ENCODE measurements at places on chromosomes 2 and 18. TPM values are rescaled to one million over a fixed set of nuclear protein-coding genes. Genes with fewer than 3 reads are reported as not detected.
A peak's percentile ranks its signal among the peaks of the same experiment; 100 is the strongest.

Gene CCDC150
- 5.3 TPM for total RNA-seq

Gene DAPL1
- total RNA-seq, result 1.2 TPM

DNA sequence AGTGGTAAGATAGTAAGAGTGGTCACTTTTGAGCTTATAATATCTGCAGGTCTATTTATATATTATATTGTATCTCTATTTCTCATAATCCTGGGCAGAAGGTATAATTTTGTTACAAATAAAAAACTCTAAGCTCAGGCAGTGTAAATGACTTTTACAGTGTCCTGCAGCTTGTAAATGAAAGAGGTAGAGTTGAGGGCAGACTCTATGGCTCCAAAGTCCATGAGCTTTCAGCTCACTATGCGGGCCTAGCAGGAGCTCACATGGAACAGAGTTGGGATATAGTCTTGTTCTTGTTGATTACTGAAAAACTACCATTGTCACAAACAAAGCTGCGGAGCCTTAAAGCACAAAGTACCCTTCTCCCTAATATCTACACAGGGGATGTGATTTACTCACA lies 361.4 kb downstream of the LNPK start:
- DNase-seq, result peak; percentile 40

Gene CXXC1
- 83.7 TPM for total RNA-seq

- DNase-seq, result no peak
Measured at GRCh38 chr2:60104514-60105505, 448.6 kb downstream of the BCL11A start.

DNA sequence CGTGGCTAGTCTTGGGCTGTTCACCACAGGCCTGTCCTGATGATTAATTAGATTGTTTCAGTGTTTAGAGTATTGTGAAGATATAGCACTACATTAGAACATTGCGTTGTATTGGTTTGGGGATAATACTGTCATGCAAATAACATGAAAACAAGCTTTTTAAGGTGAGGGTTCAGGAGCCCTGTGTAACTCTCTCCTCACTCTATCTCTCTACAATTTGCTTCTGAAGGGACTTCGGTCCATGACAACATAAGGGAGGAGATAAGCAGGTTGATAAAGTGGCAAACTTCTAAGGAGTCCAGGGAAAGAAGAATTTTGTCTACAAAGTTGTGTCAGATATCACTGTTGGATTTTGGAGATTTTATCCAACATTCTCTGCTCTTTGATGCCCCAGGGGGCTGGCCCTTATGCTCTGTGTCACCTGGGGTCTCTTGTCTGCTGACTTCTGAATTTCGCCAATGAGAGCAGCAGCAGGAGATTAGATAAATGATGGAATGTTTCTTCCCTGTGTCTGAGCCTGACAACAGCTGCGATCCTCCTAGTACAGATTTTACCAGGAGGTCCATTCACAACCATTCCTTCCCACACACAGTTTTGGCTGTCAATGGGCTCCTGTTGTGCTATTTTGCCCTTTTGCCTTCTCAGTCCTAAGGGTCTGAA lies 3.3 kb downstream of the TNP1 start:
- no peak for DNase-seq

Gene STK17B
- 30.3 TPM for total RNA-seq

- no peak for DNase-seq
Measured at GRCh38 chr2:42775186-42775585, 11.3 kb upstream of the OXER1 start.

DNA sequence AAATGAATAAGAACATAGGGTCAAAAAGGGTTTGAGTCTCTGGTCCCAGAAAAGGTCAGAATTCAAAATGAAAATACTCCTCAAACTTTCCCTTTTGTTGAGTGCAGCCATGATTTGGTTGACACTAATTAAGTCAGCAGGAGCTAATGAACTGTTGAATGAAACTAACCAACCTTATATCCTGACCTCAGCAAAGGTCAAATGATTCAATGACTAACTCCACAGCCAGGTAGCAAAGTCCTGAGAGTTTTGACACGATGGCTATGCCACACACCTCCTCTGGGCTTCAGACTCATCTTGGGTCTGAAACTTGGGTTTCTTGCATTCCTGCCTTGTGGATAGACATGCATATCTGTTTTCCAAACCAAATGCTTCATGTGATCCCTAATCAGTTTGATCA lies 172.3 kb downstream of the INO80D start:
- no peak for DNase-seq

GRCh38 chr18:21101172-21101571 lies 10.4 kb downstream of the ROCK1 start:
- no peak for DNase-seq

GRCh38 chr18:42632801-42633200 lies 482.7 kb downstream of the RIT2 start:
- no peak for DNase-seq

DNA sequence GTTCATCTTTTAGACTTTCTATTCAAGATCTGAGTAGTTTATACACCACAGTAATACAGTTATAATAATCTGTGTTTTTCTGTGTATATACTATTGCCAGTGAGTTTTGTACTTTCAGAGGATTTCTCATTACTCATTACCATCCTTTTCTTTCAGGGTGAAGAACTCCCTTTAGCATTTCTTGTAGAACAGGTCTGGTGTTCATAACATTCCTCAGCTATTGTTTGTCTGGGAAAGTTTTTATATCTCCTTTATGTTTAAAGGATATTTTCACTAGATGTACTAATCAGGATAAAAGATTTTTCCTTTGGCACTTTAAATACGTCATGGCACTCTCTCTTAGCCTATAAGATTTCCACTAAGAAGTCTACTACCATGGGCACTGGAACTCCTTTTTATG lies 705.5 kb downstream of the SLC4A3 start:
- no peak for DNase-seq

DNA sequence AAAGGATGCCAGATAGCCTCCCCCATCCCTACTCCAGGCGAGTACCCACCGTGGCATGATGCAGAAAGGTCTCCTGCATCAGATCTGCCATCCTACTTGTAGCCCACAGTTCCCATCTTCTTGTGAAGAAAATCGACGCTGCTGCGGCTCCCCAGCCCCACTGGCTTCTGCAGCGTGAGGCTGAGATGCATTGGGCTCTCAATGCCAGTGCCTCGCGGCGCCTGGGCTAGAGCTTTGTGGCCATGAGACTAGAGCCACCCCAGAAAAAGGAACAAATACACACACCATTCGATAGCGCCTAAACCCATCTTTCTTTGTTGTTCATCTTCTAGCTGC lies 2.8 kb downstream of the NOL4 start:
- DNase-seq, result peak; percentile 4

- no peak for DNase-seq
Measured at GRCh38 chr2:220356076-220356475, 728.6 kb downstream of the SLC4A3 start.

- no peak for DNase-seq
Measured at GRCh38 chr2:185862657-185863398, 124.2 kb downstream of the FSIP2 start.

DNA sequence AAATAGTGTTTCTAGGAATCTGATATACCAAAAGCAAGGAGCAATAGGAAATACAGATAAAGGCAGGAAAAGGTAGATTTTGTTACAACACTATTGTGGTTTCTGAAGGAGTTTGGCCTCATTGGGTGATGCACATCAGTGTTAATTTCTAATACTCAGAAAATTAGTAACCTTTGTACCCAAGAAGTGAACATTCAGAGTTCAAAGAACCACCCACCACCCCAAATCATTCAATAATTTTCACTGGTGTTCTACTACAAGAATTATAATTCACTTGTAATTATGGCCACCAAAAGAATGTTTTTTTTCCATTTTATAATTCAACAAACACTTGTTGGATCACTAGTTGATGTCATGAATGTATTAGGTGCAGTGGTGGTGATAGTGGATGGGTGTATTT lies 183.3 kb downstream of the UBE2E3 start:
- DNase-seq, result no peak

GRCh38 chr2:101858910-101859309 lies 132.8 kb upstream of the IL1R2 start:
- no peak for DNase-seq

DNA sequence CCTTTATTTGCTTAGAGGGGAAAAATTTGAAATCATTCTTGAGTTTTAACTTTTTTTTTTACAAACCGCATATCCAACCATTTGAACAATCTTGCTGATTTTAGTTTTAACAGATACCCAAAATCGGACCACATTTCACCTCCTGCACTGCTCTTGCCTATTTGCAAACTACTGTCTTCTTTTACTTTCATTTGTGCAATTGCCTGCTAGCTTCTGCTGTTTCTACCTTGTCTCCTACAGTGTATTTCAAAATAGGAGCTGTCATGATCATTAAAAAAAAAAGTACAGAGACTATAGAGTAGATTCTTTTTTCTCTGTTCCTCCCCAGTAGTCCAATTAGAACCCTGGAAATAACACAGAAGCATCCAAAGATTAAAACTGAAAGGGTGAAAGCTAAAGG lies 1081.2 kb downstream of the SOCS6 start:
- no peak for DNase-seq

Gene MPV17
- 49.0 TPM for total RNA-seq

DNA sequence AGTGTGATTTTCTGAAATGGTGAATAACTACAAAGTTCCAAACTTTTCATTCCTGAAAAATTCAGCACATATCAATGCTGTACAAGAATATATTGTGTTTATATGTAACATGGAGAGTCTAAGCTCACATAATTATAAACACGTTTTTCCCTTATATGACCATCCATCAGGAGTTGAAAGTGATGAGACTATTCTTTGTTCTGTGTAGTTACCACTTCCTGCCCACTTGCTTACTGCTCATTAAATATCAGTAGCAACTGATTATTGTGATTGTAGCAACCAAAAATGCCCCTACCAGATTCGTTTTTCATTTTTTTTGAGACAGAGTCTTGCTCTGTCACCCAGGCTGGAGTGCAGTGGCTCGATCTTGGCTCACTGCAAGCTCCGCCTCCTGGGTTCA lies 30.8 kb downstream of the OTX1 start:
- no peak for DNase-seq

DNA sequence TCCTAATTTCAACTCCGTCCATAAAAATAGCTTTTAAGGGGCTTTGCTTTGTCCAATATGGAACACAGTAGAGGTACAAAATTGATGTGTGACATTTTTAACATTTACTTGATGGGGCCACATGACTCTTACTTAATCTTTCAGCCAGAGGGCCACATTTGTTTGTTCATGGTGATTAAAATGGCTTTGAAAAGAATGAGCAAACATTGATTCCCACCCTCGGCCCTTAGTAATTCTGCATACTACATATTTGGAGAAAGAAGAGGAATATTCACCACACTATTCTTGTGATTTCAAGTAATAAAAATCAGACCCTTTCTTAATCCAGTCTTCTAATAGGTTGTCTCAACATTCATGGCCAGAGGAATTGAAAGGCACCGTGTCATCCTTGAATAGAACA lies 17.5 kb downstream of the ARPC2 start:
- no peak for DNase-seq

DNA sequence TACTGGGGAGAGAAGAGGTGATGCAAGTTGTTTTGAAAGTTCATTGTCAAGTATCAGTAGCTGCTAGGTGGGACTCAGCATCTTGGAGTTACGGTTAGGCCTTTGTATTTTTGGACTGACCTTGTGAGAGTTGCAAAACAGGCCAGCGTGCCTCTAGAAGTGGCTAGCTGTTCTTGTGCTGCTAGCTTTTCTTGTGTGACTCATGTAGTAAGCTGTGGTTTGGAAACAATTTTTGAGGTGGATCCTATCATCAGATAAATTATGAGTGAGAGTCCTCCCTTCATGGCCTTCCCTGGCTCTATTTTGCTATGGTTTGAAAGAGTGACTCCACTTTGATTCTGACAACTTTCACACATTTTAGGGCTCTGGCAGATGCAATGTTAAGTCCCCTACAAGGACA lies 409.2 kb upstream of the HS6ST1 start:
- no peak for DNase-seq

Gene FOXD4L1
- total RNA-seq, result 0.17 TPM

DNA sequence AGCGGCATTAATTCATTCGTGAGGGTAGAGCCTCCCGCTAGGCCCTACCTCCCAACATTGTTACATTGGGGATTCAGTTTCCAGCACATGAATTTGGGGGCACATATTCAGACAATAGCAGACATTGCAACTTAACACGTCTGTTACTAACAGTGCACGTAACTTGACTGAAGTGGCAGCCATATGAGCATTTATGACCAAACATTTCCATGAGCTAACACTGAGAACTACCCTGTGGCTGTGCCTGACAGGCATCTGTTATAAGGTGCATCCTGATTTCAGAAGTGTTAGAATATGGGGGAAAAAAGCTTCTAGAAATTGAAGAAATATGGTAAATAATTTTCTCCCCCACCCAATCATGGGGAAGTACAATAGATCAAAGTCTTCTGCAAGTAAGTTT lies 24.5 kb downstream of the MALT1 start:
- DNase-seq, result no peak

Gene SNED1
- 14.1 TPM for total RNA-seq

DNA sequence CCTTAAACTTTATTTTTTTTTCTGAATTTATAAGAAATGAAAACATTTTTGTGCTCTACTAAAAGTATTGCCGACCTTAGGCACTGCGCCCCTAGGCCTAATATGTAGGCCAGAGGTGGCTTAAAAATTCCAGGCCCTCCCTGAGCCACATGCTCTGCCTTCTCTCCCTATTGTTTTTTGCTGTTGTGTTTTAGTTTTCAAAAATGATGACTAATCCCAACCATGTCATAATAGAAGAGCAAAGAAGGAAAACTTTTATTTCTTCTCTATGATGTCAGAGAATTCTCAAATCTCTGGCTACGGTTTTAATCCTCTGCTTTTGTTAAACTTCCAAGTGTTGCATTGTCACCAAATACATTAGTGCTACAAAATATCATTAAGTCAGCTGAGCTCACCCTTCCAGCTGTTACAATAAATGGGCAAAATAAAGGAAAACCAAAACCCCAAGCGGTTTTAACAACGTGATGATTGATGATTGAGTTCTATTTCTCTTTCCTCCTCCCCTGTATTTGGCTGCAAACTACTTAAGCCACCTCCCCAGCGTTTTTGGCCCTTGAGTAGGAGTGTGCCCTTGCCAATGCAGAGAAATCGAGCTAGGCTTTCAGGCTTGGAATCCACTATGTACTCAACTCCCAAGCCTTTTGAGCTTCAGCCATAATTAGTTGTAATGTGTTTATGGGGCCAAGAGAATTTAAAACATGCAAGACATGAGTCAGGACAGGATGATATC lies 163.5 kb upstream of the POU3F3 start:
- no peak for DNase-seq

GRCh38 chr18:48740851-48741485 lies 202.1 kb downstream of the CTIF start:
- DNase-seq, result no peak

- DNase-seq, result no peak
Measured at GRCh38 chr2:222869252-222869560, 8.4 kb downstream of the ACSL3 start.

DNA sequence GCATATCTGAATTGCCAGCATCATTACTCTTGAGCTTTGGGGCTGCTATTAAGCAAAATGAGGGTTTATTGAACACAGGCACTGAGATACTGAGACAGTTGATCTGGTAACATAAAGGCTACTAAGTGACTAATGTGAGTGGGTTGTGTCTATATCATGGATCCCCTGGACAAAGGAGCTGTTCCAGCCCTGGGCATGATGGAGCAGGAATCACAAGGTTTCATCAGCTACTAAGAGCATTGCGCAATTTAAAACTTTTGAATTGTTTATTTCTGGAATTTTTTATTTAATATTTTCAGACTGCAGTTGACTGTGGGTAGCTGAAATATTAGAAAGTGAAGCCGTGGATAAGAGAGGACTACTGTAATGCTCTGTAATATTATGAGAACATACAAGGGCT lies 73.5 kb downstream of the MGAT5 start:
- no peak for DNase-seq

Gene ABCG8
- 0.06 TPM for total RNA-seq

Measured in mucosa of descending colon (tissue), 3 donors.